ENCODE measurements at places on chromosomes 1 and 21.
A peak's percentile ranks its signal among the peaks of the same experiment; 100 is the strongest.

DNA sequence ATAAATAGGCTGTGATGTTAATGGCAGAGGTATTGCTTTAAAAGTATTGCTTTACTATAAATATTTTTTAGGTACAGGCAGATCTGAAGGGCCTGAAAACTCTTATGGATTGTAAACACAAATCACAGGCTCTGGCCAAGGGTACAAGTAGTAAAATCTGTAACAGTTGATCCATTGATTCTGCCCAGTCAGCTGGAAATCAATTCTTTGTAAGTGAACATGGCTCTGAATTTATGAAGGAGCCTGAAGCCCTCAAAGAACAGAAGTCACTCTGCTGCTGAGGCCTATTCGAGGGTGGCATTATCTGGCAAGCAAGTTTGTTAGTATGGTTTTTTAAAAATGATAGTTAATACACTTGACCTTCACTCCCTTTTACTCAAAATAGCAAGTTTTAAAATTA, 834.0 kb upstream of the TMPRSS15 start:
- DNase-seq: peak; percentile 1

DNA sequence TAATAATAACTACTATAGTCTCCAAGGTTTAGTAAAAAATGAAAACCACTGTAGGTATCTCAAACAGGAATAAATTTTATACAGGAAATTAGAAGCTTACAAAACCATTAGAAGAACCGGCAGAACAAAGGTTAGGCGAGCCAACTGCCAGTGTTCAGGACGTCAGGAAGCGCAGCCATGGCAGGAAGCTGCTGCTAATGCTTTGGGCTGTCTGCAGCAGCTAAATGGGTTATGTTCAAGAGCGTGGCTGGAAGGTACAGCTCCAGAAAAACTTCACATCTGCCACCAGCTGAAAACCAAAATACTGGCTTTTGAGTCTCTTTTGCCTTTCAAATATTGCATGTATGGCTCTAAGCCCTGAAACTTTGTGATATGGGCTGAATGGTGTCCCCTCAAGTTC, 35.7 kb upstream of the MYSM1 start:
- no peak for DNase-seq

DNA sequence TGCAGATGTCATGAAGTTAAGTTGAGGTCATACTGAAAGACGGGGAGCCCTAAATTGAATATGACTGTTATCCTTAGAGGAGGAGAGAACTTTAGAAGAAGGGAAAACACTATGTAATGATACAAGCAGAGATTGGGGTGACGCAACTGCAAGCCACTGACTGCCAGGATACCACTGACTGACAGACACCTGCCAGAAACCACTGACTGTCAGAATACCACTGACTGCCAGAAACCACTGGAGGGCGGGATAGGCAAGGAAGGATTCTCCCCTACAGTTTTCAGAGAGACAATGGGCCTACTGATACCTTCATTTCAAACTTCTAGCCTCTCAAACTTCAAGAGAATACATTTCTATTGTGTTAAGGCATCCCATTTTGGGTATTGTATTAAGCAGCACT, 388.7 kb downstream of the USH2A start:
- no peak for DNase-seq

- DNase-seq: no peak
Measured at GRCh38 chr1:100037656-100037926, 67.8 kb downstream of the SLC35A3 start.

GRCh38 chr1:53176452-53177208, 20.0 kb upstream of the CPT2 start:
- DNase-seq: no peak

DNA sequence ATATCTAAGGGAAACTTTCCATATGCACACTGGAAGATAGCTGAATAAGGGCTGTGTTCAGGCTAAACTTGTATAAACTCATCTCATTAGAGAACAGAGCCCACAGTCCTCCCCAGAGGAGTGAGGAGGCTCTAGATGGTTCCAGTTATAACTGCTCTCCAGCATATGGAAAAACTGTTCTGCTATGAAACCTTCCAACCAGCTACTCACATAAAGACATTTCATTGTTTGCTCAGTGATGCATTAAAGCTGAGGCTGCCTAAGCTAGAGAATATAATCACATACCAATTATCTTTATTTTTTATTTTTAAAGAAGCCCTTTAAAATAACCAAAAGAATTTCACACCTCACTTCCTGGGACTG, 13.3 kb downstream of the AHCYL1 start:
- no peak for DNase-seq

- no peak for DNase-seq
Measured at GRCh38 chr1:13616234-13616633, 32.6 kb downstream of the PDPN start.

- no peak for DNase-seq
Measured at GRCh38 chr1:202045705-202046104, 35.3 kb downstream of the ELF3 start.

DNA sequence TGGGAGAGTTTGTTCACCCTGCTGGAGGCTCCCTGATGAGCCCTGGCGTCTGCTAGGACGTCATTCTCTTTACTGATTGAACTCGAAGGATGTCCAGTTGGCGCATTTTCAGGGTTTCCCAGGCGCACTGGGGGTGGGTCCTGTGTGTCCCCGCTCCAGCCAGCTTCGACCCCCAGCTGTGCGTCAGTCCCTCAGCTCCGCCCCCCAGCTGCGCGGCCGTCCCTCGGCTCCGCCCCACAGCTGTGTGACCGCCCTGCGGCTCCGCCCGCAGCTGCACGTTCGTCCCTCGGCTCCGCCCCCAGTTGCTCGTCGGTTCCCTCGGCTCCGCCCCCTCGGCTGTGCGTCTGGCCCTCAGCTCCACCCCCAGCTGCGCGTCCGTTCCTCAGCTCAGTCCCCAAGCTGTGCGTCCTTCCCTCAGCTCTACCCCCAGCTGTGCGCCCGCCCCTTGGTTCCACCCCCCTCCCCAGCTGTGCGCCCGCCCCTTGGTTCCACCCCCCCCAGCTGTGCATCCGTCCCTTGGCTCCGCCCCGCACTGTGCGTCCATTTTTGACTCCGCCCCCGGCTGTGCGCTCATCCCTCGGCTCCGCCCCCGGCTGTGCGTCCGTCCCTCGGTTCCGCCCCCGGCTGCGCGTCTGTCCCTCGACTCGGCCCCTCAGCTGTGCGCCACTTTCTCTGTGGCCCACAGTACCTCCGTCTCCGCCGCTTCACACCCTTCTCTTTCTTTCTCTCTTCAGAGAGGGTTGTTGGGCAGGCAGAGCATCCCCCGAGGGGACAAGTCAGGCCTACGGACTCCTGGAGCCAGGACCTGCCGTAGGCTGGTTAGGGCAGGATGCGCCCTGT, 61.3 kb downstream of the FAAP20 start:
- DNase-seq: peak; percentile 70

DNA sequence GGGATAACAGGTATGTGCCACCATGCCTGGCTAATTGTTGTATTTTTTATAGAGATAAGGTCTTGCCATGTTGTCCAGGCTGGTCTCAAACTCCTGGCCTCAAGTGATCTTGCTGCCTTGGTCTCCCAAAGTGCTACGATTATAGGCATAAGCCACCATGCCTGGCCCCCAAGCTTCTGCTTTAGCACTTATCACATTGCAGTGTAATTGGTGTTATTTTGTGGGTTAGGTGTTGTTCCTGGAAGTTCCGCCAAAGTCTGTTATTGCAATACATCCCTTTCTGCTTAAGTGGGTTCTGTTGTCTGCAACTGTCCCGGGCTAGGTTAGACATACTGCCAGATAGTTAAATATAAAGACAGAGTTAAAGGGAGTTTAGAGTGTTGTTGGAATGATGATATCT, 3.4 kb downstream of the ZCCHC17 start:
- no peak for DNase-seq

DNA sequence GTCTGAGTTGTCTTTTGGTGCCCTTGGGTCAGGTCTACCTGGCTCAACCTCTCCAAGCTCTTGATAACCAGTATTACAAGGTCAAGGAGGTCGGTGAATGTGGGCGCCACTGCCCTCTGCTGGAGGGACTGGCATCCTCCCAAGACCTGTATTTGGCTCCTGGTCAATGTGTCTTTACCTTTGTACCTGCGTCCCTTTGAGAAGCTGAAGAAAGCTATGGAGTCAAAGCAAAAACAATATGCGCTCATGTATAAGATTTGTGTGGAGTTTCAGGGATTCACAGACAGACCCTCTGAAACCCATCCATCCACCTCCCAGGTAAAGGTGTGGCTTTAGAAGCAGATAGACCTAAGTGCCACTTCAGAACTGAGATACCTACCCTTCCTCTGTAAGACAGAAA, 61.8 kb upstream of the NBL1 start:
- no peak for DNase-seq

DNA sequence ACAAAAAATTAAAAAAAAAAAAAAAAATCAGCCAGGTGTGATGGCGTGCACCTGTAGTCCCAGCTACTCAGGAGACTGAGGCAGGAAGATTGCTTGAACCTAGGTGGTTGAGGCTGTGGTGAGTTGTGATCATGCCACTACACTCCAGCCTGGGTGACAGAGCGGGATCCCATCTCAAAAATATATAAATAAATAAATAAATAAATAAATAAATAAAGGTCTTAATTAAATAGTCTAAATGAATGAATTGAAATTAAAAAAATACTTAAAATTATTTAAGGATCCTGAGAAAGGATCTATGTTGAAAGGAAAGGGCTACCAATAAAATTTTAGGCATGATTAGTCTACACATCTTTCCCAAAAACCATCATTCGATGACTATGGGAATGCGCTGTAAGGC, 67.4 kb upstream of the HP1BP3 start:
- DNase-seq: no peak

- no peak for DNase-seq
Measured at GRCh38 chr1:3533067-3534048, 78.0 kb downstream of the MEGF6 start.

DNA sequence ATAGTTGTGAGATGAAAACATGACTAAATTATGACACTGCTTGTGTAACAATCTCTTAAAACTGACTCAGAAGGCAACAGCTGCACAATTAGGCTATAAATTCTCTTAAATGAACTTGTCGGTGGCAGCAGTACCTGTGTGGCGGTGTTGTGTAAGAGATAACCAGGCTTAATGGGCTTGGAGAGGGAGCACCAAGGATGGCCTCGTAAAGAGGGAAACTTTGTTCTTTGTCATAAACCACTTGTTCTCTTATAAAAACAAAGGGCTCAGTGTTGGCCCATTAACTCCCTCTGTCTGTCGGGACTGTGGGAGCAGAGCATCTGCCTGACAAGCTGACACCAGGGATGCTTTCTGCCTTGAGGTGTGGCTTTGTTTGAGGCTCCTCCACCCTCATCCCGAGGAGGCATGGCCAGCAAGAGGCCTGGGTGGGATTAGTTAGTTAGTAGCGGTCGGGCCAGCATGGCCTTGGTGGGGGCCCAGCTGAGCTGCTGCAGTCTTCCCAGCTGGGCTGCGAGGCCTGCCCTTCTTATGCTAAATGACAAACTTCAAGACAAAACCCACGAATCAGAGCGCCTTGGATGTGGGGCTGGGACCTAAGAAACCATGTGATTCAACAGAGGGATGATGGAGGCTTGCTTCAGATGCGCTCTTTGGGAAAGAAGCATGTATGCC, 171.4 kb downstream of the CAMTA1 start:
- no peak for DNase-seq

DNA sequence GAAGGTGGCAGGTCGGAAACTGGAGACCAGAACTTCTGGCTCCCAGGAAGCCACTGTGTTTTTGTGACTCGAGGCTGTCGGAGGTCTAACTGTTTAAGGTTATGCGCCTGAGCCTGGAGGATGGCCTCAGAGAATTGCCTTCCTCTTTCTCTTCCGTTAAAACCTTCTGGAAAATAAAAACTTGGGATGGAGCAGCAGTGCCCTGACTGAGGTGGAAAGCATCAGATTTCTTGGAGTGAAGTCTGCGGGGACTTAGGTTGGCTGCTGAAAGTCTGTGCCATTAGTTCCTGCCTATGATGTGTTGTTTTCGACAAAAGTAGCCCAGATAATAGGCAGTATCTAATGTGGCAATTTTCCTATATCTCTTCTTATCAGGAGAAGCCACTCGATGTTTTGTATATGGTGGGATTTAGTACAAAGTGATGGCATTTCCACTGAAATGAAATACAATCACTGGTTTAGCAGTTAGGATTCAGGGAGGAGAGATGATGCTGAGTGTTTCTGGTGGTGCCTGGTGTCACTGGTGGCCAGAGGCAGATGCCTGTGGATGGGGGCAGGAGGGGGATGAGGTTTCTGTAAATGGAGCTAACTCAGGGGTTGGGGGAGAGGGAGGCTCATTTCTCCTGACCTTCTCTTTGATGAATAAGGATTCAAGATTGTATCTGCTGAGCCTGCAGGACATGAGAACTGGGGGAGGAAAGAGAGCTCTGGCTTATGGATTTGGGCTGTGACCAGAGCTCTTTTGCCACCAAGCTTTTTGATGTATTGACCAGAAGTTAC, 150.8 kb downstream of the CAMTA1 start:
- no peak for DNase-seq

DNA sequence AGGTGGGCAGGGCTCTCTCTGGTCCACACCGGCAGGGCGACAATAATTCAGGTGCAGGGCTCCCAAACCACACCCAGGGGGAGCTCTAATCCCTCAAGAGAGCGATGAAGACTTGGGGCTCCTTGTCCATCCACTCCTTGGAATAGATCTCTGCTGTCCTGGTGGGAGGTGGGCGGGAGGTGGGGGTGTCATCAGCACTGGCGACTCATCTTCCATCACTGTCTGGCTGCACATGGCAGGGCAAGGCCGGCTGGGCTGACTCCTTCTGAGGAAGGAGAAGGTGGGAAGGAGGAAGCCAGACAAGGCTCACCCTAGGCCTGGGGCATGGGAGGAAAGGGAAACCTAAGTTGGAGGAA, 29.3 kb downstream of the TNNT2 start:
- peak; percentile 48 for DNase-seq

DNA sequence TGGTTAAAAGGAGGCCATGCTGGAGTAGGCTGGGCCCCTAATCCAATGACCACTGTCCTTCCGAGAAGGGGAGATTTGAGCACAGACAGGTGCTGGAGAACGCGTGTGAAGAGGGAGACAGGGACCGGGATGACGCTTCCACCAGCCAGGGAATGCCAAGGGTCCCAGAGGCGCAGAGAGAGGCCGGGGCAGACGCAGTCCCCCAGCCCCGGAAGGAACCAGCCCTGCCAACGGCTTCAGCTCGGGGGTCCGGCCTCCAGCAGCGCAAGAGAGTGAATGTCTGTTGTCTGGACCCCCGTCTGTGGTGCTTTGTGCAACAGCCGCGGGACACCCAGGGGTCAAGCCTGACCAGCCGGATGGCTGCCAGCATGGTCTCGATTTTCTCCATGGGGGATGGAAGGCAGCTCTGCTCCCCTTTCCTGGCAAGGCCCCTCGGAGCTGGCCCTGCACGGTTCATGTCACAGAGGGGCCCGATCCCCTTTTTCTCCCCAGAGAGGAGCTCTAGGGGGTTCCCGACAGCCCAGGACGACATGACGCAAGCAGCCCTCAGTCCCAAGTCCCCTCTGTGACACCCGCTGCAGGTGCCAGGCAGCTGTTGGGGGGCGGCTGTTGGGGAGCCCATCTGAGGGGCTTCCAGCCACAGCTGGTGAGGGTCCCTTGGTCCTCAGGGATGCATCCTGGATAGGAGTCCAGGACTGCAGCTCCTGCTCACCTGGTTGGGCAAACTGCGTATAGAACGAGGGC, 73.5 kb downstream of the SIK1 start:
- no peak for DNase-seq

GRCh38 chr21:15978215-15978738, 248.5 kb downstream of the USP25 start:
- DNase-seq: no peak
